CD4-positive, alpha-beta memory T cell (primary cell): ENCODE measurements at places on chromosomes 12 and 14.

- no peak for DNase-seq
Observed at GRCh38 chr12:72203764-72204335, 68.3 kb upstream of the TRHDE start.

GRCh38 chr12:49330631-49331379 is 6.2 kb downstream of the C1QL4 start:
- DNase-seq, result no peak

- no peak for DNase-seq
Observed at GRCh38 chr12:32549675-32550079, 129.4 kb upstream of the DNM1L start.

- DNase-seq, result no peak
Observed at GRCh38 chr14:96888158-96888557, 91.0 kb downstream of the VRK1 start.

DNA sequence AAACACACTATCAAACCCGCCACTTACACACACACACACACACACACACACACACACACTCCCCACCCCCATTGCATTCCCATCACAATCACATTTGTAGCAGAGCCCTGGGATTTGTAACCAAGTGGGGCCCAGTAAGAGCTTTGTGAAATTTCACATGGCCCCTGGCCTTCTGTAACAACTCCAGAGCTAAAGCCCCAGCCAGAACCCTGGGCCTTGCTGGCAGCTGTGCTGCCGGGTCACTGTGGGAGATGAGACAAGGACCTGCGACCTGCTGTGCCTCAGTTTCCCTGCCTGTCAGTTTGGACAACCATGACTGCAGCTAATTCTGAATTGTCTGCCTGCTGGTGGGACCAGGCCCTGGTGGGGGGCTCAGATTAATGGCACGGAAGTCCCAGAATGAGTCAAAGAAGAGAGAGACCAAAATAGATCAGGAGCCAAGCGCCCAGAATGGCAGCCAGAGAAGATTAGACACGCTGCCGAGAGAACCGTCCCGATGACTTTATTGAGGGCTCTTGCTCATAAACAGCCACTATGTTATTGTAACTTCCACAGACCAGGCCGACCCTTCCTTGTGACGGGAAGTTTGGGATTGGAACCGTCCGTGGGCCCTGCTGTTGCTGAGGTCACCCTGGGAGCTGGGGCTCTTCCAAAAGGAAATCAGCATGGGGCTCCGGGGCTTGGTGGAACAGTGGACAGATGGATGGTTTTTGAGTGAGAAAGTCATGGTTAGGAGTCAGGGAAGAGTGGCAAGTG is 123.1 kb downstream of the ZFP36L1 start:
- no peak for DNase-seq

DNA sequence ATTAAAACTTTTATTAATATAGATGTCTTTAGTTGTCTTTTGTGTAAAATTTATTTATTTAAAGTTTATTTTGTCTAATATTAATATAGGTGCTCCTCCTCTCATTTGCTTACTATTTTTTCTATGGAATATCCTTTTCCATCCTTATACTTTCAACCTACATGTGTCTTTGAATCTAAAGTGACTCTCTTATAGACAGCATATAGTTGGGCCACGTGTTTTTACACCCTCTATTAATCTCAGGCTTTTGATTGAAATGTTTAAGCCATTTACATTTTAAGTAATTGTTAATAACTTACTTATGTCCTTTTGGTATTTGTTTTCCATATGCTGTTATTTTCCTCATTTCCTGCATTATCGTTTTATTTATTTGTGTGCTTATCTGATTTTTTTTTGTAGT is 74.4 kb upstream of the LRFN5 start:
- no peak for DNase-seq

- no peak for DNase-seq
Observed at GRCh38 chr12:62537551-62537950, 70.9 kb downstream of the MON2 start.

DNA sequence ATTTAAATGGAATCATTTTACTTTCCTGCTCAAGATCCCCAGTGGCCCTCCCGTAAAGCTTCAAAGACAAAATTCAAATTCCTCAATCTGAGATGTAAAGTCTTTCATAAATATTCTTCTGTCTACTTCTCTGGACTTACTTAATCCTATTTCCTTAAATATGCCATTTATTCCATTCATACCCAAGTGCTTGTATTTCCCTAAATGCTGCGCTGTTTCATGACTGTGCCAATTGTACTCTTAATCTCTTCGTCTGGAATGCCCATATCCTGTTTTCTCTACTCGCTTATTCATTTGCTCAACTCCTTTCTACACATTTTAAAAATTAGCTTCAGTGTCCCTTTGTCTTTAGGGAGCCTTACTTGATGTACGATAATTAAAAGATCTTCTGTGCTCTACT is 280.1 kb downstream of the CPNE8 start:
- no peak for DNase-seq

DNA sequence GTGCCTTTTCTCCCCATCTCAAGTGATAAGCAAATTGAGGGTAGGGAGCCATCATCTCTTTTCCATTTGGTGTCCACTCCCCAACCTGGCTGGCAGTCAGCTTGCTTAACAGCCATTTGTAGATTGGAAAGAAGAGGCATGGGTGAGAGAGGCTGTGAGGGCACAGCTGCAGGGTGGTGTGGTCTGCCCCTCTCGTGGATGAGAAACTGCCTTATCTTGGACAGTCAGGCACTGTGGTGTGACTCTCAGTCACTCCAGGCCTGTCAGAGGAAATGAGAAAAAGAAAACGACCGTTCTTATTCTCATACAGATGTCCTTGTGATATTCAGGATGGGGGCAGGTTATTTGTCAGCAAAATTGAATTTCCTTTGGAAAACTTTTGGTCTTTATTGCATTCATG is 65.1 kb upstream of the SRSF5 start:
- DNase-seq, result no peak

DNA sequence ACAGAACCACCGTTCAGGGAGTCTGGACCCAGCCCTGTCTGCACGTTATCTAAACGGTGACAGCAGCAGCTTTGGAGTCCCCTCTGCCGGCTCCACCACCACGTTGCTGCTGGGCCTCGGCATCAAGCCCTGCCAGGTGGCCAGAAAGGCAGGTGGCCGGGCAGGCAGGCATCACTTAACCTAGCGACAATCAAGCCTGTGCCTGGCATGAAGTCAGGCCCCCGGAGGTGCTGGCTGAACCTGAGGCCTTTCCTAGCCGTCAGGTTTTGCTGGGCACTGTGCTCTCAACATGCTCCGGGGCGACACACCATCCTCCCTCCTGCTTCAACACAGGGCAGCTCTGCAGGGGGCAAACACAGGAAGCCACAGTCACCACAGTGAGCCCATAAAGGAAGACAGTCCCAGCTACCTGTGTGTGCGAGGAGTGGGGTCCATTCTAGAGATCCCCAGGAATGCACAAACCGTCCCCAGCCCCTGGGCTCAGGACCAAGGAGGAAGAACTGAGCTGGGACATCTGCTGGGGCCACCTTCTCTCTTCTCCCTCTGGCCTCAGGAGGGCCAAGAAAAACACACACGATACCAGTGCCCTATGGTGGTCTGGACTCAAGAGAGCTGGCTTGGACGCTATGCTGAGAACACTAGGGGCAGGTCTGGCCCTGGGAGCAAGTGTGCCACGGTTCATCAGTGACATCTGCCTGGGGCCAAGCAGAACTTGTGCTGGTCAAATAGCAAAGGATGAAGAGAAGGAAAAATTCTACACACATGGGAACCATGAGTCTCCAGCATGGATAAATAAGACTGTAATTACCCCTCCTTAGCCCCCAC is 44.7 kb downstream of the CCDC88C start:
- DNase-seq, result peak; percentile 46

GRCh38 chr12:56872366-56872765 is 61.8 kb downstream of the SDR9C7 start:
- DNase-seq, result no peak

DNA sequence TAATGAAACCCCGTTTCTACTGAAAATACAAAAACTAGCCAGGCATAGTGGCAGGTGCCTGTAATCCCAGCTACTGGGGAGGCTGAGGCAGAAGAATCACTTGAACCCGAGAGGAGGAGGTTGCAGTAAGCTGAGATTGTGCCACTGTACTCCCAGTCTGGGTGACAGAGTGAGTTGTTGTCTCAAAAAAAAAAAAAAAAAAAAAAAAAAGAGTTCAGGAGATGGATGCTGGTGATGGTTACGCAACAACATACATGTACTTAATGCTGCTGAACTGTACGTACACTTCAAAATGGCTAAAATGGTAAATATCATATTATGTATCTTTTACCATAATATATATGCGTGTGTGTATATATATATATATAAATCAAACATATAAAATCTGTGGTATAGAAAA is 29.0 kb downstream of the ACTN1 start:
- no peak for DNase-seq

GRCh38 chr12:88957358-88957757 is 377.1 kb upstream of the KITLG start:
- DNase-seq, result no peak

- no peak for DNase-seq
Observed at GRCh38 chr12:44881197-44881596, 5.1 kb upstream of the NELL2 start.

DNA sequence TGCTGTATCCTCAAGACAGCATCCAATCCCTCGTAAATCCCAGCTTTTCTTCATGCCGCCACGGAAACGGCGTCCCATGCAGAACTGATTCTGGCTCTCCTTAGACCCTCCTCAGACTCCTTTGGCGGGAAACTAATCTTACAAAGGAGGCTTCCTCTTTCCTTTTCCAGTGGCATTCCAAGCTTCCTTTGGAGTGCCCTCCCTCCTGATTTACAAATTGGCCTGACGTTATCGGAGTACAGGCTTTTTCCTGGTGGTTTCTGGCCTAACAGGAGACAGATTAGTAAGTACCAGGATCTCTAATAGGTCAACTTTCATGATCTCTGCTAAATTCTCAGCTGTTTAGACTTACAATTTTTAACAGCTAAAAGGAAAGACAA is 1.3 kb upstream of the ZDHHC17 start:
- DNase-seq, result no peak

DNA sequence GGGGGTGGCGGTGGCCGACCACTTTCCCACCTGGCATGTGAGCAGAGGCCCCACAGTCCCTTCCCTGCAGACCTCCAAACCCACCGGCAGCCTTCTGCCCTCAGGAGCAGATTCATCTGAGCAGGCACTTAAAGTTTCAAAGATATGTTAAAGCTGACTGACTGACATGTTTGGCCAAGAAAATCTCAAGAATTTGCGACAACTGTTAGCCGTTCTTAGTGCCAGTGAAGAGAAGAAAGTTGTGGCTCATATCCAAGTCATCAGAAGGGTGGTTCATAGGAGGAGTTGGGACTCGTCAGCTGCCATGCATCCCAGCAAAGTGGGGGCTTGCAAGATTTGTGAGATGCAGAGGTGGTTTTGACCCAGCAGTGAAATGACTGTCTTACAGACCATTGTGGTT is 27.2 kb downstream of the ELK3 start:
- no peak for DNase-seq
